Activated T-helper 1 cell treated with Interleukin-2 at 50 U/mL for 16 hours (primary cell): ENCODE measurements at places on chromosomes 3 and 15.

- no peak for DNase-seq
These were observed 20.0 kb downstream of the PCCB start for GRCh38 chr3:136270179-136270578.

DNA sequence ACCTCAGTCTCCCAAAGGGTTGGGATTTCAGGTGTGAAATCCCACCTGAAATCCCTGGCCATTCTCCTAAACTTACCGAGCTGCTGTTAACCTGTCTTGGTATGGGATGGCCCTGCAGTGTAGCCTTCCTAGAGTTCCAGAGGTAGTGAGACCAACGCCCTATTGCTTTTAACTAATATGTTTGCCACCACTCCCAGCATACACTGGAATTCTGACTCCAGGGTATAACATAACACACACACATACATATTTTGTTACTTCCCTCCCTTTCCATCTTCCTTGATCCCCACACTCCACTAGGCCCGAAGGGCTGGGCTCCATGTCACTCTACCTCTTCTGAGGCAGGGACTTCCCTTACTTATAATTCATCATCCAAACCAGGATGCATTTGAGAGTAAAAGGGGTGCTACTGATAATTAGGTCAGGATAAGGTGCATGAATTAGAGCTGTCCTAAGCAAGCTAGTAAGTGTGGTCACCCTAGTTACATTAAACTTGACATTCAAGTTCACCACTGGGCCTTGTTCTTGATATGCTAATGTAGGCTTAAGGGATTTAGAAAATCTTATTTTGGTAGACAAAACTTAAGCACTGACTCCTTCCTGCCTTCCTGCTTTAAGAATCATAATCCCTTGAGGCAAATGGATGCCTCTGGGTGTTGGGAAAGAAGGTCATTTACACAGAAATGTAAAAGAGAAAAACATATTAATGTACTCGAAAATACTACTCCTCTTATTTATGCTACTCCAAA is 317.6 kb downstream of the MAGI1 start:
- DNase-seq = no peak

- DNase-seq = no peak
These were observed 432.1 kb upstream of the CFAP20DC start for GRCh38 chr3:59481776-59482400.

GRCh38 chr3:20316238-20316637 is 130.2 kb upstream of the SGO1 start:
- no peak for DNase-seq

- DNase-seq = no peak
These were observed 342.9 kb upstream of the PPP2R3A start for GRCh38 chr3:135622656-135623055.

GRCh38 chr3:25277503-25277902 is 150.6 kb upstream of the RARB start:
- DNase-seq = no peak

- no peak for DNase-seq
These were observed 17.6 kb upstream of the GATM start for GRCh38 chr15:45395943-45396342.

DNA sequence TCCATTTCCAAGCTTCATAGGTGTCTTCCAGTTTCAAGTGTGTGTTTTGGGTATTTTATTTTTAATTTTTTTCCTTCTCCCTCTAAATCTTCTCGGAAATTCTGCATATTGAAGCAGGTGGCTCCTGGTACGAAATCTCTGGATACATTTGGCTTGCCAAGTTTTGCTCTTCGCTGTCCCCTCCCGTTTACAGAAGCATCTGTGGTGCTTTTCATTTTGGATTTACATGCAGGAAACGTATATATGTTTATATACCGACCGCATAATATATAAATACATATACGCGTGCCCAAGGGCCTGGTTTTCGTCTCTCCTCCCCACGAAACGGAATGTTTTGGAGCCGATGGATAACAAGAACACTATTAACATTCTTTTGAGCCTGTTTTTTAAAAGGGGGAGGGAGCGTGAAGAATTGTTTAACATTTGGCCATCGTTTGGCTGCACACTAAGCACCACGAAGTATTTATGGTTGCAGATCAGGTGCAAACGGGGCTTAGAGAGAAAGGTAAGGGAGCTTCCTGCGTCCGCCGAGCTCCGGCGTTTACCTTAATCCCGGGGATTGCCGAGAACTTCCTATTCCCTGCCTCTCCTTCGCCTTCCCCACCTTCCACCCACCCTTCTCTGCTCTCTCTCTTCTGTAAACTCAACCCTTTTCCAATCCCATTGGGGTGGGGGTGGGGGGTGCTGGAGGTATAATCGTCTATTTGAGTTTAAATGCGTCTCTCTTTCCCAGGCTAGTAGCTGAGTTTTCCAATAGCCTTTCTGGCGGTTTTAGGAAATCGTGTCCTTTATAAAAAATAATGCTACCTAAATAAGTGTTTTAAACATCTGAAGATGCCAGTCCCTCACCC is 1.1 kb upstream of the NLGN1 start:
- DNase-seq = no peak

- no peak for DNase-seq
These were observed 75.8 kb downstream of the AAGAB start for GRCh38 chr15:67178569-67179210.

DNA sequence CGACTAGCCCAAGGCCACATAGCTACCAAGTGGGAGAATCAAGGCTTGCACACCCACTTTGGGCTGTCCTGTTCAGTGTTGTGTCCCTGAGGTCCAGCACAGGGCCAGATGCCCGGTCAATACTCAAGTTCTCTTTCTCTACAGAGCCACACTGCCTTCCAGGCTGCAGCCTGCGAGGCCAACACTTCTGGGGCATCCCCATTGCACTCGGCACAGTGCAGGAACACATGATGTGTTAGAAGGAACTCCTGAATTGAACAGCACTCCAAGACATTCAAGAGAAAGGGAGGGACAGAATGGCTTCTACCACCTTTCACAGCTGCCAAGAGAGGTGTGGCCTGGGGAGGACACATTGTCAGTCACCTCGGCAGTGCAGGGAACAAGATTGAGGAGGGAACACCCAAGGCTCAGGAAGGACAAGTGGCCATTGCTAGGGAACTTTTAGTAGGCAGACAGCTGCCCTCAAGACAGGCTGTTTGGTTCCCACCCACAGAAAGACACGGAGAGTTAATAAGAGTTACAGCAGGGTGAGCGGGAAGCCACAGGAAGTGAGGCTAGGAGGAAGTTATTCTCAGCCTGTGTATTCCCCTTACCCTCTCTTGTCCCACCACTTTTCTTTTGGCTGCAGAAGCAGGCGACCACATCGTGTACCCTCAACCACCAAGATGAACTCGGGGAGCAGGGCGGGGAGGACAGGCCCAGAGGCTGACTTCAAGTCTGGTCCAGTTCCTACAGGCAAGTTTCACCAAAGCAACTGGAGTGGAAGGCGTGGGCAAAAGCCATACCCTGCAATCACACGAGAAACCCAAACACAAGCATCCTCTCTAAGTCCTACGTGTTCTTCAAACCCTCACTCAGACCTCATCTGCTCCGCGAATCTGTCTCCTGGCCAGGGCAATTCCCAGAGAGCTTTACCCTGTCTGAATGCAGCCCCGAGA is 69.4 kb downstream of the SRGAP3 start:
- DNase-seq = no peak

DNA sequence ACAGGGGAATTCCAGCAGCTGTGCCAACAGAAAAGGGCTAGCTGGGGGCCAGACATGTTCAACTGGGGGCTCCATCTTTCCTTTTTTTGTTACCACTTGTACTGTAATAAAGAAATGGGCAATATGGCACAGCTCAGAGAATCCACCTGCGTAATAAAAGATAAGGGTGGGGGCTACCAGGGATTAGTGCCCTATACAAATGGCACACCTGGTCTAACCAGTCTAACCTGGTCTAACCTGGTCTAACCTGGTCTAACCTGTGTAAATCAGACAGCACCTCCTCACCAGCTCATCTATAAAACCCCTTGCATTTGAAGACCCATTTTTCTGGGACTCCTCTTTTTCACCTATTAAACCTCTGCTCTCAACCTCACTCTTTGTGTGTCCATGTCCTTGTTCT is 26.2 kb upstream of the CLDN16 start:
- no peak for DNase-seq

GRCh38 chr3:155131104-155131503 is 51.0 kb downstream of the MME start:
- DNase-seq = no peak

- DNase-seq = no peak
These were observed 446.7 kb upstream of the PROK2 start for GRCh38 chr3:72231439-72232196.

- no peak for DNase-seq
These were observed 13.0 kb upstream of the SLC28A1 start for GRCh38 chr15:84871428-84871985.

- DNase-seq = no peak
These were observed 235.5 kb downstream of the UBE2E2 start for GRCh38 chr3:23438657-23439056.

DNA sequence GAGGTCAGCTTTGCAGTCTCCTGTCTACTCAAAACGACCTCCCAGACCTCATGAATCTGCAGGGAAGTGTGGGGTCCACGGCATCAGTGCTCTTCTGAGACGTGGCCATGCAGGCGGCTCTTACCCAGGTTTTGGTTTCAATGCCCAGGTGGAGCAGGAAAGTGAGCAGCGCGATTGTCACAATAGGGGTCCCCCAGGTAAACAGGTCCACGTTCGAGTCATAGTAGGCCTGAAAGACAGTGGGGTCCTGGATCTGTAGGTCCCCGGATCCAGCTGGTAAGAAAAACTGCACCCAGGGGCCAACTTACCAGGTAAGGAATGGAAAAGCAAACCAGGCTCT is 182.5 kb downstream of the ATP10A start:
- DNase-seq = no peak

- no peak for DNase-seq
These were observed 1.4 kb upstream of the GREM1 start for GRCh38 chr15:32716216-32716914.

DNA sequence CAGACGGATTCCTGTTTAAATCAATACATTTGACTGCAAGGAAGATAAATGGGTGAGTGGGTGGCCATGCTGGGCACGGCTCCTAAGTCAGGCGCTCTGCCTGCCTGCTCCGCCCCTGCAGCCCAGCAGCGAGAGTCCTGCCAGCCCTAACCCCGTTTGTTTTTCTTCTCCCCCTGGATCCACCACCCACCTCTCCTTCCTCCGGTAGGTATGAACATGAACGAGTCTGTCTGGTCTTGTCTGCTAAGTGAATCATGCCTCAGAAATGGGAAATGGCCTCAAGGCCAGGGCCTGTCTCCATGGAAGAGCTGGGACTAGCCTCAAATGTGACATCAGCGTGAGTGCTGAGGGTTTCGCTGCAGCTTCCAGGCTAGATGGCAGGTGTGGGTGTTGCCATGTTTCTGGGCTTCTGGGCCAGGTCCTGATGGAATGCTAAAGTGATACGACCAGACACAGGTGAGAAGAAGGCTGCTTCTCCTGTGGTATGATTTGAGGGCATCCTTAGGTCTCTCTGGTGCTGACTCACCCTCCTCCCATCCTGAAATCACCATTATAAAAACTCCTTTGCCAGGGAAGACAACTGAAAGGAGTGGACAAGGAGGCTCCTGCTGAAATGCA is 5.6 kb upstream of the FEM1B start:
- no peak for DNase-seq

- DNase-seq = no peak
These were observed 20.7 kb downstream of the RHCG start for GRCh38 chr15:89475661-89476060.

GRCh38 chr15:29854413-29854812 is 32.1 kb upstream of the TJP1 start:
- DNase-seq = no peak

GRCh38 chr15:58505581-58505980 is 73.8 kb downstream of the LIPC start:
- DNase-seq = no peak

GRCh38 chr3:194854659-194855390 is 169.1 kb downstream of the FAM43A start:
- DNase-seq = no peak

DNA sequence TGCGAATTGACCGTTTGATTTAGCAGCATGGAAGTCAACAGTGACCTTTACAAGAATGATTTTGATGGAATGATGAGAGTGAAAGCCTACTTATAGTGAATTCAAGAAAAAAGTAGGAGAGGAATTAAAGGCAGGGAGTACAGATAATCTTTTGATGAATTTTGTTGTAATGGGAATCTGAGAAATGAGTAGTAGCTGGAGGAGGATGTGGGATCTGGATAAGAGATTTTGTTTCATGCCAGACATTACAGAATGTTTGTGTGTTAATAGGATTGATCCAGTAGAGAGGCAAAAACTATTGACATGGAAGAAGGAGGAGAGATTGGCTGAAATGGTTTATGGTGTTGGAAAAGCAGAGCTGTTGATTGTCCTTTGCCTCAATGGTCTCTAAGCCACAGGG is 17.4 kb upstream of the ZNF609 start:
- no peak for DNase-seq

DNA sequence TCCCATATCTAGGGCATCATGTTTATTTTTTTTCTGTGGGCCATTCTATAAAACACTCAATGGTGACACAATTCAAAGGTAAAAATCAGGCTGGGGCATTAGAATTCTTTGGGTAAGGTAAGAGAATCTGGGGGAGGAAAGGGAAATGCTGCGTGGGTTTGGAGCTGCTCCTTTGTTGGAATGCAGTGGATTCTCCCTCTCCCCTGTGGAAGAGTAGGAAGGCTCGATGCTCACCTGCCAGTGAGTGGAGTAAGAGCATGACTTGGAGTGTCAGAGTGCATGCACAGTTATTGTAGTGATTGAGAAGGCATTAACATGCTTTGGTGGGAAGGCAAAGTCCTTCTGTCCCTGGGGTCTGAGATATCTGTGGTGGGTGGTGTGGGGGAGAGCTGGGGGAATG is 280.0 kb downstream of the PDCD6IP start:
- no peak for DNase-seq

- DNase-seq = no peak
These were observed 45.7 kb downstream of the WDR76 start for GRCh38 chr15:43872416-43873020.

- DNase-seq = no peak
These were observed 157.6 kb upstream of the VEPH1 start for GRCh38 chr3:157660847-157661246.

DNA sequence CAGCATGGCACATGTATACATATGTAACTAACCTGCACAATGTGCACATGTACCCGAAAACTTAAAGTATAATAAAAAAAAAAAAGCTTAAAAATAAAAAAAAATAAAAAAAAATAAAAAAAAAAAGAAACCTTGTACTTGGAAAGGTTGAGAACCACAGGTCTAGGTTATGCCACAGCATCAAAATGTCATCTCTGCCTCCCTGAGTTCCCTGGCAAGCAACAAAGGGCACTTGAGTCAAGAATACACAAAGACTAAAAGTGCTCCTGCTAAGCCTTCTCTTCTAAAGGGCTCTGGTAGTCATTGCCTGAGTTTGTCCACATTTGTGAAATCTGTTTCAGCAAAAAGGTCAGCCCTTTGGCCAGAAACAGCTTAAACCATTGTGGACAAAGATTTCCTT is 395.8 kb upstream of the CCDC54 start:
- DNase-seq = no peak

DNA sequence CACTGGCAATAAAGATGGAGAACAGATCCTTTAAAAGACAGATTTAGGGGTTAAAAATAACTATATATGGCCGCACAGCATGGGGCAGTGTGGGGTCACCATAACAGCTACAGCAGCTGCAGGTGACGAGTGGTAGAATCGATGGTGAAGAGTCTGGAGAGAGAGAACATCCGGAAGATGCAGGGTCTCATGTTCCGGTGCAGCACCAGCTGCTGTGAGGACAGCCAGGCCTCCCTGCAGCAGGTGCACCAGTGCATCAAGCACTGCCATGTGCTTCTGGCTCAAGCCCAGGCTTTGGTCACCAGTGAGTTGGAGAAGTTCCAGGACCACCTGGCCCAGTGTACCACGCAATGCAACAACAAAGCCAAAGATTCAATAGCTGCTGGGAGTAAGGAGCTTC is 93.7 kb upstream of the IMPG2 start:
- no peak for DNase-seq
